ENCODE measurements at places on chromosomes 12 and 14. TPM values are rescaled to one million over a fixed set of nuclear protein-coding genes. Genes with fewer than 3 reads are reported as not detected.

- H3K4me1 ChIP-seq, result no peaks in the 10 kb centered on the region
- no peak for DNase-seq
- H3K36me3 ChIP-seq, result no peaks in the 10 kb centered on the region
- H3K27me3 ChIP-seq, result no peaks in the 10 kb centered on the region
- H3K27ac ChIP-seq, result no peak overlapping the region
- no peak overlapping the region for H3K4me3 ChIP-seq
These were observed 73.7 kb upstream of the RAP1B start for GRCh38 chr12:68536885-68537485.

The OR8S1 gene
- not detected for total RNA-seq

DNA sequence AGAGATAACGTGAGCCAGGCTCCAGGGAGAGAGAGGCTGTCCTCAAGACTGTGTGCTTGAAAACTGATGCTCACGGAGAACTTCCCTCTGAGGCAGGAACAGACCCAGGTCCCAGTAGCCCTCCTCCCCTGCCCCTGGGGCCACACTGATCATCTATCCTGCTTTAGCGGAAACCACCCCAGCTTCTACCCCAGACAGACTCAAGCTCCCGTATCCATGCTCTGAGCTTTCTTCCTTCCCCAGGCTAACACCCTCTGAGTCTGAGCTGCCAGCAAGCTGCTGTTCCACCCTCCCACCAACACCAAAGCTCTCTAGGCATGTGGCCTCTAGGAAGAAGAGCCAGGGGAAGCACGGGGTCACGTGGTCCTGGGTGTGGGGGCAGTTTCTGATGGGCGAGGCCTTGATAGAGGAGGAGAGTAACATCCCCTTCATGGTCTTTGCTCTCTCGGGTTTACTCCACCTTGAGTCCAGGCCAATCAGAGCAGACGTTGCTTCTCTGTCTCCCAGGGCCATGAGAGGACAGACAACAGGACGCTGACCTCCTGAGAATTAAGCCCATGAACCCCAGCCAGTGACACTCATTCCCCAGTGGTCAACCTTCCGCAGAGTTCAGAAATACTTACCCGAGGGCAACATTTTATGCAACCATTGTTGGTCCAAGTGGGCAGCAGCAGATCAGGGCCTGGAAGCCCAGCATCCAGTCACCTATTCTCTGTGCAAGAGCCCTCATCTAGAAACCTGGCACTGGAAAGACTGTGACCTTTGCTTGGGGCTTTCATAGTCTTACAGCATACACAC, 1.4 kb downstream of the PCK2 start:
- peak overlapping the region; percentile 77 for H3K27ac ChIP-seq
- peaks cover 22% of the 10 kb centered on the region for H3K4me1 ChIP-seq
- DNase-seq, result peak; percentile 41
- H3K36me3 ChIP-seq, result peaks cover 7% of the 10 kb centered on the region

DNA sequence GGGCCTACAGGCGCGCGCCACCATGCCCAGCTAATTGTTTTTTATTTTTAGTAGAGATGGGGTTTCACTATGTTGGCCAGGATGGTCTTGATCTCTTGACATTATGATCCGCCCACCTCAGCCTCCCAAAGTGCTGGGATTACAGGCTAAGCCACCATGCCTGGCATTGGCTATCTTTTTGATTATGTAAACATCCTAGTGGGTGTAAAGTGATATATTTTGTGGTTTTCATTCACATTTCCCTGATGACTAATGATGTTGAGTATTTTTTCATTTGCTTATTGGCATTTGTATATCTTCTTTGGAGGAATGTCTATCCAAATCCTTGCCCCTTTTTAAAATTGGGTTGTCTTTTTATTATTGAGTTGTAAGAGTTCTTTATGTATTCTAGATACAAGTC, 16.3 kb downstream of the CREBL2 start:
- H3K4me1 ChIP-seq, result no peaks in the 10 kb centered on the region
- H3K36me3 ChIP-seq, result peaks cover 3% of the 10 kb centered on the region
- H3K27ac ChIP-seq, result no peak overlapping the region
- no peak for DNase-seq
- no peaks in the 10 kb centered on the region for H3K27me3 ChIP-seq
- H3K4me3 ChIP-seq, result no peak overlapping the region

DNA sequence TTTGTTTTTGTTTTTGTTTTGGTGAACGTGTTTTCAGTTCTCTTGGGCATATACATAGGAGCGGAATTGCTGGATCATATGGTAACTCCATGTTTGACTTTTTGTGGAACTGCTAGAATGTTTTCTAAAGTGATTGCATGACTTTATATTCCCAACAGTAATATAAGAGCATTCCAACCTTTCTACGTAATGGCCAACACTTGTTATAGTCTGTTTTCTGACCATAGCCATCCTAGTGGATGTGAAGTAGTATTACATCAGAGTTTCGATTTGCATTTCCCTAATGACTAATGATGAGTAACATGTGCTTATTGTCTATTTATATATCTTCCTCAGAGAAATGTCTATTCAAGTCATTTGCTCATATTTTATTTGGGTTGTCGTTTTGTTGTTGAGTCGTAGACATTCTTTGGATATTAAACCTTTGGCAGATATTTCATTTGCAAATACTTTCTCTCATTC, 268.7 kb downstream of the AEBP2 start:
- H3K27ac ChIP-seq, result no peak overlapping the region
- no peaks in the 10 kb centered on the region for H3K27me3 ChIP-seq
- H3K4me1 ChIP-seq, result peaks cover 6% of the 10 kb centered on the region
- H3K4me3 ChIP-seq, result no peak overlapping the region

The PKP2 gene
- total RNA-seq, result 3.1 TPM

DNA sequence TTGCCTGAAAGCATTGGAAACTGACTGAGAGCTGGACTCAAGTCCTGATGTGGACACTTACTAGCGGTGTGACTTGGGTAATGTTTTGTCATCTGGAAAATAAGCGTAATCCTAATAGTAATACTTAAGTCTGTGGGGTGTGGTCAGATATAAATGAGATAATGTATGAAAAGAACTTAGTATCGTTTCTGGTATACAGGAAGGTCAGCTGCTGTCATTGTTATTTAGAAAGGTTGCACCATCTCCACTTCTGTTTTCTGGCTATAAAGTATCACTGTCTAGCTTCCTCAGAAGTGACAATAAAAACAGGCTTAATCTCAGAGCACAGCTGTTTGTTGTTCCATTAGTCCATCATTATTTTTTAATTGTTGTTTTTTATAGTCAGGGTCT, 34.1 kb upstream of the TUBA1C start:
- peaks cover 41% of the 10 kb centered on the region for H3K4me1 ChIP-seq
- no peak overlapping the region for H3K4me3 ChIP-seq
- H3K27ac ChIP-seq, result peak overlapping the region; percentile 60
- H3K27me3 ChIP-seq, result no peaks in the 10 kb centered on the region
- H3K36me3 ChIP-seq, result no peaks in the 10 kb centered on the region

- no peak for DNase-seq
- no peak overlapping the region for H3K4me3 ChIP-seq
These were observed 77.7 kb downstream of the MAP3K9 start for GRCh38 chr14:70731447-70732239.

DNA sequence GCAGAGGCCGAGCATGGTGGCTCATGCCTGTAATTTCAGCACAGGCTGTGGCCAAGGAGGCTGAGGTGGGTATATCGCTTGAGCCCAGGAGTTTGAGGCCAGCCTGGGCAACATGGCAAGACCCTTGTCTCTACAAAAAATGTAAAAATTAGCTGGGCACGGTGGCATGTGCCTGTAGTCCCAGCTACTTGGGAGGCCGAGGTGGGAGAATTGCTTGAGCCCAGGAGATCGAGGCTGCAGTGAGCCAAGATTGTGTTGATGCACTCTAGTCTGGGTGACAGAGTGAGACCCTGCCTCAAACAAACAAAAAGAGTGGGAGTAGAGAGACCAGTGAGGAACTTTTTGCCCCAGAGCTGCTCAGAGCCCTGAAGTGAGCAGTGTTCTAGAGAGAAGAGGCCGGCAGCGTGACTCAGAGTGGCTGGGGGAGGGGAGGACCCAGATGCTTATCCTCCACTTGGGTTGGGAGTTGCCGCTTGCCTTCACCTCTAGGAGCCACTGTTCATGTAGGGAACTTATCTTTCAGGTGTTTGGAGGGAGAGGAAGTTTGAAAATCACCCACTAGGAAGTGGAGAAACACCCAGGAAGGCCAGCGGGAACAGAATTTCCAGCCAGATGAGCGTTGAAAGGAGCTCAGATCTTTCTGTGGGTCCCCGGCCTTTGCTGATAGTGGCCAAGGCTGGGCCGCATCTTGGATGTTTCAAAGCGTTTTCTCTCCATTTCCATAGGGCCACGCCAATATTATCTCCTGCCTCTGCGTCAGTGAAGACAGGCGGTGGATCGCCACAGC, 15.3 kb downstream of the CFAP251 start:
- H3K27ac ChIP-seq, result no peak overlapping the region
- H3K4me3 ChIP-seq, result no peak overlapping the region
- no peaks in the 10 kb centered on the region for H3K27me3 ChIP-seq
- H3K36me3 ChIP-seq, result peaks cover 15% of the 10 kb centered on the region
- H3K4me1 ChIP-seq, result no peaks in the 10 kb centered on the region
- no peak for DNase-seq

DNA sequence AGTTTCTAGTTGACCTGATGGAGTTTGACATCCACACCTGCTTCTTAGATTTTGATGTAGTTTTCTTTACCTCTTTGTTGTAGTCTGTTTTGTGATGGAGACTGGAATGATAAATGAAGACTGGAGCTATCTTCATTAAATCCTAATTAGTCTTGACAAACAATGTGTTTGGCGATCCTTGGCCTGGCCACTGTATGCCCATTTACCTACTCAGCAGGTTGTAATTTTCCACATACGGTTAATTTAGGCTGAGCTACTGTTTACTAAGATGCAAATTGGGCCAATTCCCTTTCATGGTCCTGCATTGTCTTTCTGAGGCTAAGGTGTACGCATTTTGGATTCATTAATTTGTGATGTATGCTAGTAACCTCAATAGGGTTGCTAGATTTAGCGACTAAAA, at the start of gene TAS2R7:
TSS of gene TAS2R7 (minus strand) at position 41 of the 400 bp plus-strand sequence. CDS start 57 bp downstream, outside the sequence.
- no peaks in the 10 kb centered on the region for H3K27me3 ChIP-seq
- H3K27ac ChIP-seq, result no peak within 1 kb of the TSS
- H3K4me1 ChIP-seq, result no peaks in the 10 kb centered on the region

The RTN1 gene
- 1.2 TPM for total RNA-seq

DNA sequence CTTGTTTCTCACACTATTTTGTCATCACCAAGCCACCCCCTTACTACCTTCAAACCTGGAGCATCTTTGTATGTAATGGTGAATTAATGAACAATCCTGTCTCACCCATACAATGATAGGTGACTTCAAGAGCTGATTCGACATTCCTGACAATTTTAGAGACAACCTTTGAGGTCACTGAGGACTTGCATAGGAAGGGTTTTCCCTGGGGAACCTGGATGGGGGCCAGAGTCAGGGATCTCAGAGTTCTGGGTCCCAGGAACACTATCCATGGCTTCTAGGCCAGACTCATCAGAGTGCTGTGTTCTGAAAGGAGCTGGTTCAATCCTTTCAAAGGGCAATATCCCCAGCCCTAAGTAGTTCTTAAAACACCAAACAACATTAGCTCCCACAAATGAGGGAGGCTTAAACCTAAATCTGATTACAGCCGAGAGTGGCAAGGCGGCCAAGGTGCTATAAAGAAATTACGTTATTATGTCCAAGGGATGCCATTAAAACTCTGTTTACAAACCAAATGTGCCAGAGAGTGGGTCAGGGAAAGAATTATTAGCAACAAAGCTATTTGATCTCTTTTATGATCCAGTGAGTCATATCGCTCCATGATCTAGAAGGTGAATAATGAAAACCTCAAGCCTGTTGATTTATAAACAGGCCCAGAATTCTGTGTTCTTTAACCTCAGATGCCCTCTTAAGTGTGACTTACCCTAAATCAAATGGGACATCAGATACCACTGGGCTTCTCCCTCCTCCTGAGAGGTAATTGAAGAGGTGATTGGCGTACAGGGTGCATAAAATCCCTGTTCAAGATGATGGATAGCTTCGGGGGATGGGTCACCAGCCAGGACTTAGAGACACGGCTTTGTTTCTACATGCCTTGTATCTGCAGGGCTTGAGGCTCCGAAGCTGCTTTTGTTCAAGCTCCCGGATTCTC, 230.2 kb upstream of the TBX3 start:
- no peaks in the 10 kb centered on the region for H3K27me3 ChIP-seq
- H3K36me3 ChIP-seq, result no peaks in the 10 kb centered on the region
- H3K4me3 ChIP-seq, result no peak overlapping the region
- DNase-seq, result no peak

DNA sequence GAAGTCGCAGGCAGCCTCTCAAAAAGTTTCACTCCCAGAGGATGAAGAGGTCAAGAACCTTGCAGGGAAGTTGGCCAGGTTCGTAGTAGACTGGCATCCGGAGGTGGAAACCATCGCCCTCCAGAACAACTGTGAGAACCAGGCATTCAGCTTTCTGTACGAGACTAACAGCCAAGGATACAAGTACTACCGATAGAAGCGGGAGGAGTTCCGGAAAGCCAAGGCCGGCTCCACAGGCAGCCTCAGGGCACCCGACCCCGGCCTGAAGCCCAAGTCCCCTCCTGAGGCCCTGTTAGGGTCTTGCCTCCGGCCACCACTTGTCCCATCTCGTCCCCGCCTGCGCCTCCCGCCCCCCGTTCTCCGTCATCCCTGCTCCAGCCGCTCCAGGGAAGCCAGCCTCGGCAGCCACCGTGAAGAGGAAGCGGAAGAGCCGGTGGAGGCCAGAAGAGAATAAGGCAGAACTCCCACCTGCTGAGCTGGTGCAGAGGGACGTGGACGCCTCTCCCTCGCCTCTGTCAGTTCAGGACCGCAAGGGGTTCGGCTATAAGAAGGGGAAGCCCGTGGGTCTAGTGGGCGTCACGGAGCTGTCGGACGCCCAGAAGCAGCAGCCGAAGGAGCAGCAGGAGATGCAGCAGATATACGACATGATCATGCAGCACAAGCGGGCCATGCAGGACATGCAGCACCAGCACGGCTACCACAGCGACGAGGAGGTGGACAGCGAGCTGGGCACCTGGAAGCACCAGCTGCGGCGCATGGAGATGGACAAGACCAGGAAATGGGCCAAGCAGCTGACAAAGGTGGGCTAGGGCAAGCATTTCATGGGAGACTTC, 366.8 kb upstream of the ATXN7L3B start:
- H3K36me3 ChIP-seq, result no peaks in the 10 kb centered on the region
- DNase-seq, result no peak
- no peak overlapping the region for H3K27ac ChIP-seq
- no peaks in the 10 kb centered on the region for H3K27me3 ChIP-seq
- no peaks in the 10 kb centered on the region for H3K4me1 ChIP-seq

DNA sequence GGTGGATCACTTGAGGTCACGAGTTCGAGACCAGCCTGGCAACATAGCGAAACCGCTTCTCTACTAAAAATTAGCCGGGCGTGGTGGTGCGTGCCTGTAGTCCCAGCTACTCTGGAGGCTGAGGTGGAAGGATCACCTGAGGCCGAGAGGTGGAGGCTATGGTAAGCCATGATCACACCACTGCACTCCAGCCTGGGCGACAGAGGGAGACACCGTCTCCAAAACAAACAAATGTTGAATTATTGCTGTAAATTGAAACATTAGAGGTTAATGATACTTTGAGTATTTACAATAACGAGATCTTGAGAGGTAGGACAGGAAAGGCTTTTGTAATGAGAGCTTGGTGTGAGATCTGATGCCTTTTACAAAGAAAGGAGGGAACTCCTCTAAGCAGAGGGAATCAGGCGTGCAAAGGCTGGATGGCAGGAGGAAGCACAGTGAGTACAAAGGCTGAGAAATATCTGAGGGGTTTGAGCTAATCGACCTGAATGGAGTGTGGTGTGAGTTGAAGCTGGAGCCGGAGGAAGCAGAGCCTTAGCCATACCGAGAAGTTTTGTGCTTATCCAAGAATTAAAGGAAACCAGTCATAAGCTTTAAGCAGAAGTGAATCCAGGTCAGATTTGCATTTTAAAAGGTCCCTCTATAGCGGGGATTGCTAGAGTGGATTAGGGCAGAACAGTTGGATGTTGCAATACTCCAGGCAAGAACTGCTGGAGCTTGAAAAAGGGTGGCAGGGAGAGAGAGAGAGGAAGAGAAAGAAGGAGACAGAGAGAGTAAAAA, 1.1 kb downstream of the RHNO1 start:
- H3K27me3 ChIP-seq, result no peaks in the 10 kb centered on the region
- H3K4me3 ChIP-seq, result peak overlapping the region; percentile 91
- peak overlapping the region; percentile 96 for H3K27ac ChIP-seq
- H3K36me3 ChIP-seq, result peaks cover 9% of the 10 kb centered on the region
- H3K4me1 ChIP-seq, result peaks cover 17% of the 10 kb centered on the region

All from muscle of leg (tissue), 16 donors.